ENCODE measurements at places on chromosomes 11 and 22.

- no peak for DNase-seq
Measured at GRCh38 chr11:62567018-62567633, 6.6 kb downstream of the EEF1G start.

DNA sequence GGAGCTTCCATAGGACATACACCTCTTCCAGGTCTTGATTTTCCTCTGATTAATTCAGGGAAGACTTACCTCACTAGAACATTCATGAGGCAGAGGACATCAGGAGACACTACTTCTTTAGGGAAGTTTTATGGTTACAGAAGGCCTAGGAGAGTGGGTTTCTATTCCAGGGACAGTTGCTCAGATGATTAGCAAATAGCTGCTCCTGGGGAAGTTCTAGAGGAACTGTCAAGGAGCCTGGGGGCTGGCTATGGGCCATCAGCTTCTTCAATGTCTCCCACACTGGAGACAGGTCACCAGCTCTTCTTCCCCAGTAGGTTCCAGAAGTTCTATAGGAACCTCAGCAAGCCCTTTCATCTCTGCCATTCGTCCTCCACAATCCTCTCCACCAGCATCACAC, 11.5 kb upstream of the OR10A5 start:
- no peak for DNase-seq

DNA sequence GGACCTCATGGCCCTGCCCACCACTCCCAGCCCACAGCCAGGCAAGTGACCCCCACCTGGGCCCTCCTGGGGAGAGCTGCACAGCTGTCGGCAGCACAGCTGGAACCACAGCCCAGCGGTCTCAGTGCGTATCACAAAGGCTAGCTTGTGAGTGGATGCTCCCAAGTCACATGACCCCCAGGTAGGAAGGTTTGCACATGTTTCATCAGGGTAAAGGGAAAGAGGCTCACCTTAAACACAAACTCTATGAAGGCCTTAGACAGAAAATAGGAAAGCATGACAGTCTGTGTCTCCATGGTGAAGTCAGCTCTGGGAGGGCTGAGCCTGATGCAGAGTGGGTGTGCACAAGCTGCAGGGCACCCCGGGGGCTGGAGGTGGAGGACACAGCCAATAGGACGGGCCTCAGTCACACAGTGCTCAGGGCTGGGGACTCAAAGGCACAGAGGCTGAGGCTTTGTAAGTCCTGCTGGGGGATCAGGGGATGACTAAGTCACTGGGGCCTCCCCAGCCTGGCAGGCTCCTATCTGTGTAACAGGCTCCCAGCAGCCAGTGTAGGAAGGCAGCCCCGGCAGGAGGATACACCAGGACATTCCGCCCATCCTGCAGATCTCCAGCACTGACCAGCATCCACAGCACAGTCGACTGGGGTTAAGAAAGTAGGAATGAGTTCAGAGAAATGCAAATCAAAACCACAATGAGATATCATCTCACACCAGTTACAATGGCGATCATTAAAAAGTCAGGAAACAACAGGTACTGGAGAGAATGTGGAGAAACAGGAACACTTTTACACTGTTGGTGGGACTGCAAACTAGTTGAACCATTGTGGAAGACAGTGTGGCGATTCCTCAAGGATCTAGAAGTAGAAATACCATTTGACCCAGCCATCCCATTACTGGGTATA, 22.0 kb downstream of the CELSR1 start:
- no peak for DNase-seq

DNA sequence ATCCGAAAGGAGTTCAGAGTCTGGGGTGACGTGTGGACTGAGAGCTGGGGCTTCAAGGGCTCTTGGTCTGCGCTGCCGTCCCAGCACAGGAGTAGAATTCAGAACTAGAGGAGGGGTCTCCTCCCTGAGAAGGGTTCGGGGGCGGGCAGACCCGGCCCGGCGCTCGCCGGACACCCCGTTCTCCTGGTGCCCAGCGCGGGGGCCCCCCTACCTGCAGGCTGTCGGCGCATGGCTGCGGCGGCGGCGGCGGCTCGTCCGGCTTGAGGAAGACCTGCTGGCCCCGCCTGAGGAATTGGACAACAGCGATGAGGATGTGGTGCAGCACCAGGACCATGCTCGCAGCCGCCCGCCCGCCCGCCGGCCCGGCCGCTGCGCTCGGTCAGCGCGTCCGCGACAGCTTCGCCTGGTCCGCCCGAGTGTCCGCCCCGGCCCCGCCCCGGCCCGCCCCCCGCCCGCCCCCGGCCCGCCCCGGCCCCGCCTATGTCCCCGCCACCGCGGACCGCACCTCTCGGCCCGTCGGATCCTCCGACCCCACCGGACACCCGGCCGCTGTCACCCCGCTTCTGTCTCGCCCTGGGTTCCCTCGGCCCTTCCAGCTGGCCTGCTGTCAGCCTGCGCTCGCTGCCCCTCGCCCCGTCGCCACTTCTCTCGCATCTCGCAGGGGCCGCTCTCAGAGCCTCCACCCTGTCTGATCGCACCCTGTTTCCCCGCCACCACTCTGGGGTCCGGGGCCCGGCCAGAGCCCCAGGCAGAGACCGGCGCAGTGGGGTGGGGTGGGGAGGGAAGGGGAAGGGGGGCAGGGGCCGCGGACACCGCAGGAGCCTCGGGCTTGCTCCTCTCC, 32.0 kb downstream of the PDE2A start:
- DNase-seq = no peak

DNA sequence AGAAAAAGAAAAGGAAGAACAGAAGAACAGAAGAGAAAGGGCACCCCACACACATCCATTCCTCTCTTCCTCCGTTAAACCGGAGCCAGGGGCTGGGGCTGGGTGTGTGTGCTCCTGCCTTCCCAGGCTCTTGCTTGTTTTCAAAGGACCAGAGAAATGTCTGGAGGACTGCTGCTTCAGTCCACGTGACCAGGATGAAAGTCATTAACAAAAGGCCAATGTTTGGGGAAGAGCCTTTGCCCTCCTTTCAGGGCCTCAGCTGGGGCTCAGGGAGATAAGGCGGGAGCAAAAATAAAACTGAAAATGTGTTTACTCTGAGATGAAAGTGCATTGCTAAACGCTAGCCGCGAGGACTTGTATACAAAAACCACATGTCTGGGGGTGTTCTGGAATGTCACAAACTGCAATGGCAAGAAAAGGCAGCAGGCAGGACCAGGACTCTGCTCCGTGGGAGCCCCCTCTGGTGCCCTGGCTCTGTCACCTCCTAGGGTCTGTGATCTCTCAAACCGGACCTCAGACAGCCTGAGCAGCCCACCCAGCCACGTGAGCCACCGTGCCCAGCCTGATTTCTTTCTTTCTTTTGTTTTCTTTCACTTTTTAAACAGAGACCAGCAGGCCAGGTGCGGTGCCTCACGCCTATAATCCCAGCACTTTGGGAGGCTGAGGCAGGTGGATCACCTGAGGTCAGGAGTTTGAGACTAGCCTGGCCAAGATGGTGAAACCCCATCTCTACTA, 31.6 kb upstream of the MYH9 start:
- no peak for DNase-seq

DNA sequence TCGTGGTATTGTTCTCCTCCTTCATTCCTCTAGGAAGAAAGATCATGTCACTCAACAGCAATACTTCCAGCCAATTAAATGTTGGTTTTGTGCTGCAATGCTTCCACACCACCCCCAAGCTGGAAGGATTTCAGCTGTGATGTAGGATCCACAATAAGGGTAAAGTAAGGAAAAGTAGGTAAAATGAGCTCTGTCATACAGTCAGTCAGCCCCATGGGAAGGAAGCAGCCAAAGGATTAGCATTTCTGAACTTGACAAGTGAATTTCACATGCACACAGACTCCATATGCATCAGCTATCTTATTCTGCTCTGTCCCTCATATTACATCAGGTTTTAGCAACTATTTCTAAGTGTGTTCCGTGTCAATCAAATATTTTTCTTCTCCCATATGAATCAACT, 197.9 kb downstream of the TTC28 start:
- no peak for DNase-seq

DNA sequence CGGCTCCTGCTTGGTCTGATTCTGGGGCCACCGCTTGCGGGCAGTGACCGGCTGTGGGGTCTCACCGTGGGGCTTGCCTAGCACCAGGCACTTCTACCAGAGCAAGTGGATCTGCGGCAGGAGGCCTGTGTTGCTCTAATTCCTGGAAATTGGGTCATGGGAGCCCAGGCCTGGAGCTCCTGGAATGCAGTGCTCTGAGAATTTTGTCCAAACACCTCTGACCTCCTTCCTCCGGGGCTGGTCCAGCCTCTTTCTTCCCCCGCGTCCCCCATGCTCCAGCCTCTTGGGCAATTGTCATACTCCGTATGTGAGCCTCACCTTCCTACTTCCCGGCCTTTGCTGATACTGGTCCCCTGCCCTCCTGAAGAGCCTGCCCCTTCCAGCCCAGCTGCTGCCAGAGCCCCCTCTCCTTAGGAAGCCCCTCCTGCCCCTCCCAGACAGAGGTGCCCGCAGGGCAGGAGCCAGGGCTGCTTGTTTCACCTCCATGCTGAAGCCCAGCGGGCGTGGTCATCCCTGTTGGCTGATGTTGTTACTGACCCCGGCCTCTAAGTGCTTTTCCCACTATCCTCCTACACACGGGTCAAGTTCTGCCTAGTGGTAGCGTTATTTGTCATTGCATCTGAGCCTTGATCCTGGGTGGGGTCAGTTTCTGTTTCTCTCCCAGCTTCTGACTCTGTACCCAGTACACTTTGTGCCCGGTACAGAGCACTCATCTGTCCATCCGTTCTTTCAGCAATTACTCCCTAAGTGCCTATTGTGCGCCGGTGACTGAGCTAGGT, 9.6 kb downstream of the MGAT3 start:
- no peak for DNase-seq

- DNase-seq = no peak
Measured at GRCh38 chr11:61686066-61686465, 5.9 kb downstream of the DAGLA start.

DNA sequence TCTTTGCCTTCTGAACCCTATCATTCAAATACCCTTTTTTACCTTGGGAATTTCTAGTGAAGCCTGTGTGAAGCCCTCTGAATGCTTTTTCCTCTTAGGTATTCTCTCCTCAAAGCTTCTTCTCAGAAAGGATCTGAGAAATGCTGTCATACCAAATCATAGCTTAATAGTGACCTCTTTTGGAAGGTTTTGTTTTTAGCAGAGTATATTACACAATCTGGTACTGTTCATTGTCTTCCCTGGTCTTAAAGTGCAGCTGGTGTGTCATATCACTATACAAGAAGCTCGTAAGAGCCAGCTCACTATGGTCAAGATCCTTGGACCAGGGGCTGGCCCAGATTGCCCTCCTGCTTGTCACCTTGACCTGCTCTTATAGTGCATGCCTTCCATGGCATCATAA, 204.4 kb upstream of the ANO5 start:
- DNase-seq = no peak

DNA sequence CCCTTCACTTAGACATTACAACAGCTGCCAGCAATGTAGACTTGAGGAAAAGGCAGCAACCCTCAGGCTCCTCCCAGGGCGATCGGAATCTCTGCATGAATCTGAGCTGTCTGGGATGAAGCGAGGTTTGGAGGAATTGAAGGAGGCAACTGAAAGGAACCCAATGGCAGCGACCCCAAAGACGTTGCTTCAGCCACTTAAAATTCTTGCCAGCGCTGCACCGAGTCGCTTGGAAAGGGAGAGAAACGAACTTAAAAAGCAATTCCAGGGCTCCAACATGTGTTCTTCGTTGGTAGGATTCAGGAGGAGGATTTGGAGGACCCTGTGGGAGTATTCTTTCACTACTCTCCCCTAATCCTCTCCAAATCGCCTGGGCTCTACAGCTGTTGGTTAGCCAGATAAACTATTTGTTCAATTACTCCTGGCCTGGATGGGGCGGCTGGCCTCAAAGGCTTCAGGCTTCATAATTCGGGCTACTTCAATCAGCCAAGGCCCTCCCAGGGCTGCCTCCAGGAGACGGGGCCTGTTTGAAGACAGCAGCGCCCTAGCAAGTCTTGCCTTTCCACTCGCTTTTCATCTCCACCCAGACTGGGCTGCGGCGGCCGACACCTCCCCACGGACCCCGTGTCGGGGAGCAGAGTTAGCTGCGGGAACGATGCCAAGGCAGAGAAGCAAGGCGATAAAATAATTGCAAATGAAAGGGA, 72.4 kb upstream of the TMEM45B start:
- DNase-seq = no peak

DNA sequence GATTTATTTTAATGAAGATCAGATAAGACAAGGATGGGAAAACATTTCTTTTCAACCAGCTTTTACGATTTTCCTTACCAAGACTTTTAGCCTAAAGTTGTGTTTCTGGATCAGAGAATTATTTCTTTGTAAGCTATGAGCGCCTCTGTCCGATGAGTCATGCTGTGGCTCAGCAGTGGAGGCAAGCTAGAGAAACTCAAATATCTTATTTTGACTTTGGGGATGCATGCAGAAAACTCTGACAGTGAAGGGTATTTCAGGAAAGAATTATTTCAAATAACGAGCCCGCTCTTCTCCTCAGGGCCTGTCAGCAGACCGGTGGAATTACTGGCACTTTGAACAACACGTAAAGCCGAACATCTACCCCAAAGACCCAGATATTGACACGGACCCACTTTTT, 77.9 kb upstream of the OR5AK2 start:
- no peak for DNase-seq

DNA sequence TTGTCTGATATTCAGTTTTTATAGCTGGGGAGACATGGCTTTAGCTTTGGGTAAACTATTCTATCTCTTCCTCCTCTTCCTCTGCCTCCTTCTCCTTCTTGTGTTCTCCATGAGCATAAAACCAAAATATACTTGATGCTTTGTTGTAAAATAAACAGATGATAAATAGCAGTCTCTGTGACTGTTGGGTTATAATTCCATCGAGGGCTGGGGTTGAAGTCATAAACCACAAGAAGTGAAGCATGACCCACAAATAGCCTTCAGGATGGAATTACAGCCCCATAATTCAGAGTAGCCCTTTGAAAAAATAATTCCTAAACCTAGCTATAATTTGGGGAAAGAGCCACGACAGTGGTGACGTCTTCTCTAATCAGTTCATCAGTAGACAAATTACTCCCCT, 177.7 kb downstream of the SNX19 start:
- DNase-seq = no peak
